ENCODE measurements at places on chromosomes 4 and X.

DNA sequence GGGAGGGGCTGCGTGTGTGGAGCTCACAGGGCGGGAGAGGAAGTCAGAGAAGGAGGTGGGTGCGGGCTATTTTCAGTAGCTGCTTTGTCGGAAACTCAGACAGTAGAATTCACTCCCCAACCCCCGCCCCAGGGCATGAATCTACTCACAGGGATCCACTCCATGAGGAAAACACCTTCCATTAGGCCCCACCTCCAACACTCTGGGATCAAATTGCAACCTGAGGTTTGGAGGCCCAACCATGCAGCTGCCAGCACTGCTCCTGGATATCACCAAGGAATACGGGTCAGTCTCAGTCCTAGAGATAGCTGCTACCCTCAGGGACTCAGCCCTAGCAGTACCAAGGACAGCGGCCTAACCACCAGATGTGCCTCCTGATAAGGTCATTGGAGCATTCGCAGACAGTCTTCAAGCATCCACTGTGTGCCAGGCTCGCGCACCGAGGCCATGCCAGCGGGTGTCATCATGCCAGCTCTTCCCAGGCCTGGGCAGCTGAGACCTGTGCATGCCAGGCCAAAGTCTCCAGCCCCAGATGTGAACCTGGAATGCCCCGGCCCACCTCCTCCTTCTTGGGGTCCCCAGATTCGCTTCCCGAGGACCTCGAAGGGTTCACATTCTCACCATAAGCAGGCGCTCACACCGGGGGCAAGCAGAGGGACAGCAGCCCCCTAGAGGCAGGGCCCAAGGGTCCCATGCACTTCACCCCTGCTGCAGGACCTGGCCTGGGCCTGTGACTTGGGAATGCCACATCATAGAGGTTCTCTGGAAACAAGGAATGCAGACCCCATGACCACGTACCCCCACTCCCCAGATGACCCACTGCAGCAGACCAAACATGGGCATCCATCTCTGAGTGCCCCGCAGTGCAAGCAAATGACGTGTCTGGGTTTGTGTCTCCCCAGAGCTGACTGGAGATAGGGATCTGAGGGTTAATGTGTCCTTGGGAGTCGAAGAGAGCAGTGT, 102.3 kb downstream of the ADRA2C start:
- peak; percentile 37 for DNase-seq

DNA sequence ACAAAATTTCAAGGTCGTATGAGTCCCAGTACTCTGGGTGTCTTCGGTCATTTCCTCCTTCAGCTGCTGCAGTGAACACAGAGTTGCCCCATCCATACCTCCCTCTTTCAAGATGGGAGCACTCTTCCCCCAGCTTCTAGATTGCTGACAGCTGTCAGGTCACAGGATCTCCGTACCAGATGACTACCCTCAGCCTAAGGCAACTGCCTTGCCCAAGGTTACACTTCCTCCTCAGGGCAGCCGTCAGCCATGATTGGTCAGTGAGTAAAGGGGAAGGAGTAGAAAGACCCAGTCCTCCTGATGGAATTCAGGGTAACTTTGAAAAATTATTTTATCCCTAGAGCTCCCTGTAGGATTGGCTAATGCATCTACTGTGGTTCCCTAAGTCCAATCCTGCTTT, 81.6 kb downstream of the NAF1 start:
- DNase-seq: no peak

DNA sequence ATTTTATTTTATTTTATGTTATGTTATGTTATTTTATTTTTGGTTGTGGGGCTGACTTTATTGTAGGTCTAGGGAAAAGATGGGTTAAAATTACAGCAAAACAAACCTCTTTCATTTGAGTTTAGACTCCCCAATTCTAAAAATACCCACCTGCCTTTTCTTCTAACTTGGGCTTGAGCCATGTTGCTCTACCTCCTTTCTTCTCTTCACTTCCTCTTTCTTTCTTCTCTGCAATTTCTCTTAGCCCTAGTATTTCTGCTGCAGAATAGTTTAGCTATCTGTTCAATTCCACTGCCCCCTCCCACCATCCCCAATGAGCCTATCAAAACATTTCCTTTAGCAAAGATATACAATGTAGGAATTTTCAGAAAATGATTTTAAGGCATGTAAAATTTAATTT, 653.3 kb downstream of the ARAP2 start:
- DNase-seq: no peak

- no peak for DNase-seq
Observed at GRCh38 chr4:104818579-104818978, 323.9 kb upstream of the CXXC4 start.

DNA sequence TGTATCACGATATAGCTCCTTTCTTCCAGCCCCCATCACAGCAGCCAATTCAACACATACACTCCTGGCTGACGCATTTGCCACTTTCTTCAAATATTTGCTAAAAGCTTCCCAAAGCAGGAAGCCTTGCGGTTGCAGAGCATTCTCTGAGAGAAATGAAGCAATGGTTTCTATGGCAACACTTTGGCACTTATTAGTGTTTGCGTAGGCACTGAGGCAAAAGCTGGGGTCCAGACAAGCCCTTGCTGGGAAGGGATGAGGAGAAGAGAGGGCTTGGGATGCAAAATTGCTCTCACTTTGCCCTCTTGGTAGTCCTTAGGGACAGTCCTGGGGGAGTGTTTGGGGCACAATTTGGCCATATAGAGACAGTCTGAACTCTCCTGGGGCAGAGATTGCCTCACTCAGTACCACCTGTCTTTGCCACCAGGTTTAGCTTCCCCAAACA, 55.0 kb upstream of the PAK3 start:
- peak; percentile 87 for DNase-seq

GRCh38 chr4:168449719-168450452, 30.4 kb downstream of the DDX60L start:
- peak; percentile 57 for DNase-seq

- no peak for DNase-seq
Observed at GRCh38 chr4:83013902-83014301, 3.3 kb upstream of the LIN54 start.

GRCh38 chr4:177441061-177441802, 1.0 kb downstream of the AGA start:
- peak; percentile 35 for DNase-seq

- DNase-seq: peak; percentile 62
Observed at GRCh38 chr4:182242787-182243186, 415 bp upstream of the TENM3 start.

GRCh38 chr4:148445860-148446330, 3.7 kb upstream of the NR3C2 start:
- DNase-seq: no peak

GRCh38 chr4:168560184-168561180, 63.6 kb downstream of the PALLD start:
- DNase-seq: peak; percentile 64

DNA sequence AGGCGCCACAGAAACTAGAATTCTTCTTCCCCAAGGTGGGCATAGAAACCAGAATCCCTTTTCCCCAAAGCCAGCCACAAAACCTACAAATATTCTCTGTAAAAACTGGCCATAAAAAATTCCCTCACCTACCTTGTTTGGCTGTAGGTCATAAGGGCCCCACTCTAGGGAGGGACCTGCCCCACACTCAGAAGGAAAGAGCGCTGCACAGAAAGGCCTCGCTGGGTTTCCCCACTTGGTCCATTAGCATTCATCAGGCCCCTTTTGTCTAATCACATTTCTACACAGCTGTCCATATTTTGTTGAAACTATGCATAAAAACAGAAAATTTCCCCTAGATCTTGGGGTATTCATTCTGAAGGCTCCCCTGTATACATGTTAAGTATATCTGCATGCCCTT, 54.1 kb downstream of the PHKA2 start:
- no peak for DNase-seq

- DNase-seq: no peak
Observed at GRCh38 chr4:139985401-139985800, 168.6 kb downstream of the MAML3 start.

- no peak for DNase-seq
Observed at GRCh38 chr4:8278009-8278395, 8.4 kb downstream of the HTRA3 start.

- peak; percentile 61 for DNase-seq
Observed at GRCh38 chr4:4443821-4444220, 56.9 kb downstream of the NSG1 start.

GRCh38 chr4:151824656-151825055, 63.8 kb upstream of the GATB start:
- no peak for DNase-seq

- no peak for DNase-seq
Observed at GRCh38 chr4:175413561-175413960, 398.5 kb downstream of the GPM6A start.

DNA sequence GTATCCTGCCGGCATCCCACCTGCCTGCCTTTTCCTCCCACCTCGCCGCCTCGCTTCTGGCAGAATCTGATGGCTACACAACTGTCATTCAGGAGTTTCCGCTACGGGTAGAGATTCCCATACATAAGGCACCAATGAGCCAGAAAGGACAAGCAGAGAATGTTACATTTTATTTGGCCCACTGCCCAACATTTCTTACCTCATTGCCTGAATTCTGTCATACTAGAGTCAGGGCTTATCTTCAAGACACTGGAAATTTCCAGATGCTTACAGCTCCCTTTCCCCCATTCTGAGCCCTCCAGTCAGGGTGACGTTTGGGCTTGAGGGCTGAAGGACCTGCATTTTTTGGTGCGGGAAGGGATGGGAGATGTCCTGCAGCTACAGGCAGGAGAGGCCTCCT, 113.0 kb downstream of the NHS start:
- DNase-seq: no peak

- DNase-seq: no peak
Observed at GRCh38 chr4:70925418-70925817, 23.2 kb downstream of the MOB1B start.

- DNase-seq: no peak
Observed at GRCh38 chrX:12919051-12919450, 12.6 kb downstream of the TLR8 start.

- peak; percentile 86 for DNase-seq
Observed at GRCh38 chr4:57492251-57492878, 382.2 kb upstream of the IGFBP7 start.

DNA sequence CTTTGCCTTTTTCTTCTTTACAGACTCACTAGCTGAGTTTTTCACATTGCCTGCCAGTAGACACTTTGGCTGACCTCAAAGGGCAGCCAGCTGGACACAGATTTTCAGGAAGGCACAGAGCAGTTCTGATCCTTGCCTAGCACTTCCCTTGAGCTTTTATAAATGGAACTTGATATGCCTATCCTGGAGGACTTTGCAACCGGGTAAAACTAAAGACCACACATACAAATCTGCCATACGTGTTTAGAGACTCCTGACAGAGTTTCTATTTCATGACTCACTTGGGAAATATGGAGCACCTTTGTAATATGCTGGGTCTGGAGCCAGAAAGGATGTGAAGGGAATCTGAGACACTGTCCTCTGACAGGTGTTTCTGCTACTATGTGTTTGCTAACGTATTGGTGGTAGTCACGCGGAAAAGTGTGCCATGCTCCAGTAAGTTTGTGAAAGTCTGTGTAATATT, 56.7 kb upstream of the RASSF6 start:
- DNase-seq: no peak

- no peak for DNase-seq
Observed at GRCh38 chr4:169219440-169219839, 51.3 kb downstream of the SH3RF1 start.

DNA sequence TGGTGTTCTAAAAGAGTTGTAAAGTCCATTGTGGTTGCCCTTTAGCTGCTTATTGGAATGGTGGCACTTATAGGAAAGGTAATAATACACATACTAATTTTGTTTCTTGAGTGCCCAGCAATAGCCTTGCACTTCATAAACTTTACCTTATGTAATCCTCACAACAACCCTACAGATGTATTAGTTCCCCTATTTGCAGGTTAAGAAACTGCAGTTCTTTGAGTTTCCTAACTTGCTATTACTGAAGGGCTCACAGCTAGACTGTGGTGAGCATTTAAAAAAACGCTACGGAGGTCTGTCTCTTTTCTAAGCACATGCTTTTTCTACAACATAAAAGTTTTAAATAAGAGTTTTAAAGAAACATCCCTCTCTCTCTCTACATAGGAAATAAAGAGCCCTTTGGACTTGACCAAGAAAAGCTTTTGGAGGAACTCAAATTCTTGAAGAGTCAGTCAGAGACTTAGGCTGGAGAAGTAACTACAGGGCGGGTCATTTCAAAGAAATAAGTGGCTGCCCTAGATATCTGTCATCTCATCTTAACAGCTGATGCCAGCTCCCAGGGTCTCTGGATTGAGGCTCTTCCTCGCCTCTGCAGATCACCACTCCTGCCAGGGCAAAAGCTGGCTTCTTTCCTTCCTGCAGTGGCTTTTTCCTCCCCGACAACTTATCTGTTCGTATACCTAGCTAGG, 42.0 kb upstream of the FBXW7 start:
- peak; percentile 4 for DNase-seq

- DNase-seq: no peak
Observed at GRCh38 chr4:83405844-83406816, 49.5 kb downstream of the HELQ start.

GRCh38 chr4:105280338-105281123, 133.9 kb downstream of the TET2 start:
- peak; percentile 96 for DNase-seq

DNA sequence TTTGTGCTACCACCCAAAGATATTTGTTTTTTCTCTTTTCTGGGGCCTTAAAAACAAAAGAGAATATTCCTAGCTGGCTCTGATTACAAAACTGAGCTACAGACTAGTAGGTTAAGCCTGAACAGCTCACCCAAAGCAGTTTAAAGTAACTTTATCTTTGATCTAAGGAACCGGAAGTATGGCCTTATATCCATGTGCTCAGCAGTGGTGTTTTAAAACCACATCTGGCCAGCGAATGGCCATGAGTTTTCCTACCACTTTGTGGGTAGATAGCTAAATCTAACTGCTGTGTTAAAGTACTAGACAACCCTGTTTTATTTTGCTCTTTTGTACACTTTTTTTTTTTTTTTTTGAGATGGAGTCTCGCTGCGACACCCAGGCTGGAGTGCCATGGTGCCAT, 24.6 kb downstream of the ADGRG4 start:
- DNase-seq: no peak

- DNase-seq: no peak
Observed at GRCh38 chrX:148976571-148977400, 476.4 kb downstream of the AFF2 start.

- no peak for DNase-seq
Observed at GRCh38 chr4:161101881-161102280, 1061.9 kb downstream of the FSTL5 start.

DNA sequence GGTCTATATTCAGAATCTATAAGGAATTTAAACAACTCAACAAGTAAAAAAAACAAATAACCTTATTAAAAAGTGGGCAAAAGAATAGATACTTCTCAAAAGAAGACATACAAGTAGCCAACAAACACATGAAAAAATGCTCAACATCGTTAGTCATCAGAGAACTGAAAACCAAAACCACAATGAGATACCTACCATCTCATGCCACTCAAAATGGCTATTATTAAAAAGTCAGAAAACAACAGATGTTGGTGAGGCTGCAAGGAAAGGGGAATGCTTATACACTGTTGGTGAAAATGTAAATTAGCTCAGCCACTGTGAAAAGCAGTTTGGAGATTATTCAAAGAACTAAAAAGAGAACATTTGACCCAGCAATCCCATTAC, 201.6 kb downstream of the QDPR start:
- DNase-seq: peak; percentile 66

DNA sequence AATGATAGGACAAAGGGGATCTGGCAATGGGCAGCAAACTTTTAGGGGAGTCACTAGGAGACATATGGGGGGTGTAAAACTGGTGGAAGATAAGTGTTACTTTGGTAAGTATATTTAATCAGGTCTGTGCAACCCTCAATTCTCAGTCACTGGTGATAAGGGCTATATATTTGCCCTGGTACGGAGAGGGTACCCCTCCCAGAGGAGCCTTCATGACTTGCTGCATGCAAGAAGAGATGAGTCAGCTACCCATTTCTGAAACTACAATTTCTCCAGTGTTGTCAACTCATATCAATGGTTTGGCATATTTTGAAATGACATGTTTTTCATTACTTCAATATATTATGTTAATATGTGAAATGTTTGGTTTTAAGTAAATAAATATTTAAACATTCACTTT, 14.3 kb downstream of the SMARCAD1 start:
- DNase-seq: no peak
